ENCODE measurements at places on chromosomes 5 and 9. TPM values are rescaled to one million over a fixed set of nuclear protein-coding genes. Genes with fewer than 3 reads are reported as not detected.

TMEM141 gene
- 24.4 TPM for total RNA-seq

DNA sequence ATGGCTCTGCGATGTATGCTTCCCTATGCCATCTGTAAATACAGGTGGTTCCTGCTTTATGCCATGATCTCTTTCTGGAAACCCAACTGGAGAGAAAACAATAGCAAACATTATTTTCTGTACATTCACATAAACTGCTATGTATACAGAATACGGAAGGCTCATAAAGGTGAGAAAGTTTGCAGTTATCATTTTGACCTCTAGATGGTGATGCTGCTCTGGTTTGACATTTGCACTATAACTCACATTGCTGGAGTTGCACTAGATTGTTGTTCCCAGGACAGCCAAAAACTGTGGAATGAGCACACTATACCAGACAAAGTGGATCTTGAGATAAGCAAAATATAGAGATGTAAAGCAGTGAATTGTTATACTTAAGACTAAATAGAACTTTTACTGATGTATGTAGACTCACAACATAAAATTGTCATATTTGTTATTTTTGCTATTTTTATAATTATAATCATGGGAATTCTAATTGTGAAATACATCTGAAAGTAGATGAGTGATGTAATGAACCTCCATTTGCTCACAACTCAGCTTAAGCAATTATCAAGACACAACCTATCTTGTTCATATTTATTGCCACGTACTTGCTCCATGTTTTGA, 246.5 kb downstream of the PTPRD start:
- no peaks in the 10 kb centered on the region for H3K36me3 ChIP-seq
- H3K27me3 ChIP-seq, result no peaks in the 10 kb centered on the region
- DNase-seq, result no peak
- no peak overlapping the region for H3K4me3 ChIP-seq
- no peaks in the 10 kb centered on the region for H3K4me1 ChIP-seq
- H3K27ac ChIP-seq, result no peak overlapping the region

DNA sequence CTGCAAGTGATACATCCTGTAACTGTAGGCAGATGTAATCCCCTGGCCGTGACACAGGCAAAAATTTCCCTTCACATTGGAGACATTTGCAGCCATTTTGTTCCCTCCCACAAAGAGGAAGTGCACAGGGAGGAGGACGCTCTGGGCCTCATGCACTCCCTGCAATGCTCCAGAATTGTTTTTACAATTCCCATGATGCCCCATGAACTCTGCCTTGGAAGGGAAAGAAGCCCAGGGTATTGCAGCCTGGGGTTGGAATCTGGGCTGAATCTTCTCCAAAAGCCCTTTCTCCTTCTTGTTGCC, 491.7 kb downstream of the CCDC171 start:
- no peaks in the 10 kb centered on the region for H3K27me3 ChIP-seq
- no peak overlapping the region for H3K4me3 ChIP-seq
- DNase-seq, result no peak
- no peaks in the 10 kb centered on the region for H3K4me1 ChIP-seq
- no peaks in the 10 kb centered on the region for H3K36me3 ChIP-seq
- no peak overlapping the region for H3K27ac ChIP-seq

GRCh38 chr9:130034570-130034969, 8.4 kb downstream of the FNBP1 start:
- no peaks in the 10 kb centered on the region for H3K36me3 ChIP-seq
- no peak overlapping the region for H3K4me3 ChIP-seq
- DNase-seq, result no peak
- H3K4me1 ChIP-seq, result peaks cover 80% of the 10 kb centered on the region

- H3K27ac ChIP-seq, result no peak overlapping the region
- H3K36me3 ChIP-seq, result peaks cover 3% of the 10 kb centered on the region
- DNase-seq, result no peak
- no peaks in the 10 kb centered on the region for H3K27me3 ChIP-seq
- H3K4me3 ChIP-seq, result no peak overlapping the region
Measured at GRCh38 chr5:75435096-75435495, 76.3 kb downstream of the CERT1 start.

DNA sequence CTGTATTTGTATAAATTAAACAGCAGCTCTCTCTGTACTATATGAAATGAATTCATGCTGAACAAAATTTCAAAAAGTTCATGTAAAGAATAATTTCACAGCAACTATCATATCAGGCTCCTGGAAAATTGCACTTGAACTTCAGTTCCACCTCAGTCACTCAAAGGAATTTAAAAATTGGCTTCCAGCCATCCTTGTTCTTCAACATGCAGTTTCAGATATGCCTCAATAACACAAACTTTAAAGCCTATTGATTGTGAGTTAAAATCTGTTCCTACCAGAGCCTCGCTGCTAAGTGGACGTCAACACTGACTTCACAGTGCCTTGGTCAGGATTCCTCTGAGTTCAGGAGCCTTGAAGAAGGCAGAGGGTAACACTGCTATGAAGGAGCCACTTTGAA, 418.7 kb upstream of the WWC1 start:
- no peaks in the 10 kb centered on the region for H3K27me3 ChIP-seq
- H3K27ac ChIP-seq, result no peak overlapping the region
- no peaks in the 10 kb centered on the region for H3K4me1 ChIP-seq
- no peak for DNase-seq
- H3K4me3 ChIP-seq, result no peak overlapping the region
- no peaks in the 10 kb centered on the region for H3K36me3 ChIP-seq
